ENCODE measurements at places on chromosomes 12 and 14. TPM values are rescaled to one million over a fixed set of nuclear protein-coding genes. Genes with fewer than 3 reads are reported as not detected.

DNA sequence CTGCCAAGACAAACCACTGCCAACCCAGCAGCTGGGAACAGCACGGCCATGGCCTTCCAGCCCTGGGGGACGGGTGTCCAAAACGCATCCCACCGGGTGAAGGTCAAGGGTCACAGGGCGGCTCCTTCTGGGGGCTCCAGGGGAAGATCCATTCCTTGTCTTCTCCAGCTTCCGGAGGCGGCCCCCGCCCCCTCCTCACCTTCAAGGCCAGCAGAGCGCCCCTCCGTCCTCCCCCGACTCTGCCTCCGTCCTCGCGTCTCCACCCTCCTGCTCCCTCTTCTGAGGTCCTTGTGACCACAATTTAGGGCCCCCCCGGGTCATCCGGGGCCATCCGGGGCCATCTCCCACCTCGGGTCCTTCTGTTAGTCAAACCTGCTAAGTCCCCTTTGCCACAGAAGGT, 3.9 kb upstream of the NUDT14 start:
- DNase-seq: no peak

- DNase-seq: no peak
Measured at GRCh38 chr12:124496584-124496983, 70.8 kb downstream of the NCOR2 start.

Gene STK38L
- total RNA-seq: 30.4 TPM

Gene MAX
- 109 TPM for total RNA-seq
